Stimulated activated CD8-positive, alpha-beta memory T cell treated with anti-CD3 and anti-CD28 coated beads, Interleukin-4, amount 100 ng/mL, for 48 hours (primary cell): ENCODE measurements at places on chromosomes 1 and 21.

GRCh38 chr1:14654554-14654953 lies 56.1 kb downstream of the KAZN start:
- no peak for DNase-seq

DNA sequence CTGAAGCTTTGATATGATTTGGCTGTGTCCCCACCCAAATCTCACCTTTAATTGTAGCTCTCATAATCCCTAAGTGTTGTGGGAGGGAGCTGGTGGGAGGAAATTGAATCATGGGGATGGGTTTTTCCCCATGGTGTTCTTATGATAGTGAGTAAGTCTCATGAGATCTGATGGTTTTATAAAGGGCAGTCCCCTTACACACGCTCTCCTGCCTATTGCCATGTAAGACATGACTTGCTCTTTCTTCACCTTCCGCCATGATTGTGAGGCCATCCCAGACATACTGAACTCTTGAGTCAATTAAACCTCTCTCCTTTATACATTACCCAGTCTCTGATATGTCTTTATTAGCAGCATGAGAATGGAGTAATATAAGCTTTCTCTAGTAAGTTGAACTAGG lies 261.9 kb downstream of the HLX start:
- DNase-seq: no peak

GRCh38 chr1:53582211-53583020 lies 123.2 kb downstream of the DMRTB1 start:
- DNase-seq: no peak

GRCh38 chr1:244954359-244954758 lies 90.0 kb upstream of the HNRNPU start:
- no peak for DNase-seq

- no peak for DNase-seq
These were observed 43.6 kb downstream of the LRRC7 start for GRCh38 chr1:69611316-69611715.

DNA sequence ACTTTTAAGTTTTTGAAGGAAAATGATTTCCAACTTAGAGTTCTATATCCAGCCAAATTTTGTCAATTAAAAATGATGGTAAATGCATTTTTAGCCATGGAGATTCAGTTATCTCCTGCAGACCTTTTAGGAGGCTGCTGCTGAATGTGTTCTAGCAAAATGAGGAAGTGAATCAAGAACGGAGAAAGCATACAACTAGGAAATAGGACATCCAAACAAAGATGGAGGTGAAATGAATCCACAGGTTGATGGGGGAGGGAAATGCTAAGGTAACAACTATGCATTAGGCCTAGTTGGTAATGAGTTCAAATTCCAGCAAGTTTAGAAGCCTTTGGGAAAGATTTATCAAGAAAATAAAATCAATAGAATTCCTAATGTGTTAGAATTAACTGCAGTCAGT lies 80.5 kb downstream of the FNBP1L start:
- DNase-seq: no peak

- DNase-seq: peak; percentile 75
These were observed 3.1 kb upstream of the P3R3URF start for GRCh38 chr1:46179138-46180081.

DNA sequence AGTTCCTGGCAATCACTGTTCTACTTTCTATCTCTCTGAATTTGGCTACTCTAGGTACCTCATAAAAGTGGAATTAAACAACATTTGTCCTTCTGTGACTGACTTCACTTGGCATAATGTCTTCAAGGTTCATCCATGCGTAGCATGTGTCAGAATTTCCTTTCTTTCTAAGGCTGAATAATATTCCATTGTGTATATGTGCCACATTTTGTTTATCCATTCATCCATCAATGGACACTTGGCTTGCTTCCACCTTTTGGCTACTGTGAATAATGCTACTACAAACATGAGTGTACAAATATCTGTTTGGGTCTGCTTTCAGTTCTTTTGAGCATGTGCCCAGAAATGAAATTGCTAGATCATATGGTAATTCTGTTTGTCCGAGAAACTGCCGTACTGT lies 14.7 kb downstream of the CACHD1 start:
- DNase-seq: no peak

GRCh38 chr1:76942549-76942948 lies 75.3 kb downstream of the ST6GALNAC5 start:
- DNase-seq: no peak

DNA sequence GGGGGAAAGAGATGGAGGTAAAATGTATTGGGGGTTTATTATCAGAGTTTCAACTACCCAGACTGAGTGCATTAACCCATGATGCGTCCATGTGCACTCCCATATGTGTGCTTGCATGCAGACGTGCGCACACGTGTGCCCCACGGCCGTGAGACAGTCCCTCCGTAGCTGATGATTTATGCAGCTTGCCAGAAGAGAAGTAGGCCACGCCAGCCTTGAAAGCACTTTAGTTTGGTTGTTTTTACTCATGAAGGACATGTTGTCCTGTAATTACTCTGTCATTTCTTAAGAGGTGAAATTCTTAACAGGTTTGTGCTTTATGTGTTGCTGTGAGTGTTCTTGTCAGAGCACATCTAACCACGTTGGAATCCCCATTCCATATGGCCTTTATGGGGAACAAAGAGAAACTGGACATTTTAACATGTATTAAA lies 467.8 kb downstream of the LMO4 start:
- no peak for DNase-seq

GRCh38 chr1:57968321-57968720 lies 544.5 kb upstream of the DAB1 start:
- no peak for DNase-seq

GRCh38 chr1:201251851-201252430 lies 31.4 kb upstream of the PKP1 start:
- no peak for DNase-seq

DNA sequence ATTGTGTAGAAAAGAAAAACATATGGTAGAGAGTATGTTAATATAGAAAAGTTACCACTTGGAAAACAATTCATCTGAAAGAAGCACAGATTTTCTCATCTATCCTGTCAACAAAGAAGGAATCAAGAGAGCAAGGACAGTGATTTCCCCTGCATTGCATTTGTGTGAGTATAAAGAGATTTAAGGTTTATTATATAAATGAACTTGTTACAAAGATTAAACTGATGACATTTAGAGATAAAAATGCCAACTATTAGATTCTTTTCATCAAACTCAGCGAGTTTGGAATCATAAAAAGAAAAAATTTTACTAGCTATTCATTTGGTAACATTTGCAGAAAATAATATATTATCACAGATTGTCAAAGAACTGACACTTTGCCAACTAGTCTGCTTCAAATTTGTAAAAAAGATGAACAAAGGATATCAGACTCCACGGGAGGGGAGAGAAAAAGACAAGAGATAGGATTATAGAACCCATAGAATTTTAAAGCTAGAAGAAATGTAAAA lies at the start of gene RGS21:
Gene RGS21, plus strand, starts transcription at position 51 of the 509 bp plus-strand sequence. CDS start 26,045 bp downstream, outside the sequence.
- no peak for DNase-seq

GRCh38 chr1:227887697-227888403 lies 59.9 kb downstream of the WNT9A start:
- peak; percentile 12 for DNase-seq
